ENCODE measurements at places on chromosomes 13 and 19.

DNA sequence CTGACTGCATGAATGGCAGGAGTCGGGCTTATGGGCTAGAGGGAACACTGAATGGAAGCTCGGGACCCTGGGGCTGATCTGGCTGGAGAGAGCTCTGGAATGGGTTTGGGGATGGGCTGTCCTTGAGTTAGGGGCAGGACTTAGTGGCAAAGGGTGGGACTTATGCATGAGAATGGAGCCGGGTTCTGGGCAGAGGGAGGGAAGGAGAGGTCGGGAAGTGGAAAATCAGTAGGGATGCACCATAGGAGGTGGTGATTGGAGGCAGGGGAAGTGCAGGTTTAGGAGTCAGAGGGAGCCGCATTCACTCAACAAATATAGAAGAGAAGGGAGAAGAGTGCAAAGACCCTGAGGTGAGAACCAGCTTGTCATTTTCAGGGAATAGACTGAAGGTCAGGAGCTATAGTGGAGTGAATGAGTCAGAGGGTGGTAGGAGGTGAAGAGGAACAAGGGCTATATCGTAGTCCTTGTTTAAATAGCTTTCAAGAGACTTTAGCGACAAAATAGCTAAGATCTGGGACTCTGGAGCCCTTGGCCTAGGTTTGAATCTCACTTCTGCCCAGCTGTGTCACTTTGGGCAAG lies 748 bp downstream of the RAB4B start:
- no peak for DNase-seq

GRCh38 chr13:48873587-48873986 lies 102.1 kb upstream of the FNDC3A start:
- DNase-seq = no peak

GRCh38 chr19:41350735-41351338 lies 2.9 kb downstream of the TGFB1 start:
- DNase-seq = no peak

GRCh38 chr19:39823686-39824085 lies 10.3 kb downstream of the DYRK1B start:
- no peak for DNase-seq

DNA sequence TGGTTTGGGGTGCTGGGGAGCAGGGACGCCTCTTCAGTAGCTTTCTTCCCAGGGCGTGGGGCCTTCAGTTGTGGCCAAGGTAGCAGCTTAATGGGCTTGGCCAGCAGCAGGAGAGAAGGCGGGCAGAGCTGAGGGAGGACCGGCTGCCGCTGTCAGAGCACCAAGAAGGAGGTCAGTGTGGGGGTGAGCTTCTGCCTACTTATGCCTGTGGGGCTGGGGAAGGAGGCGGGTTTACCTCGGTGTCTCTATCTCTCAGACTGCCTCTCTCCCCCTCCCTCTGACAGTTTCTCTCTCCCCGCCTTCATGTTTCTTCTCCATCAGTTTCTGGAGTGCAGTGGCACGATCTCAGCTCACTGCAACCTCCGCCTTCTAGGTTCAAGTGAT lies at the start of gene CAPN12:
CAPN12 (minus strand) TSS at position 177 of the 384 bp plus-strand sequence. CDS start 309 bp downstream, outside the sequence.
- DNase-seq = no peak

DNA sequence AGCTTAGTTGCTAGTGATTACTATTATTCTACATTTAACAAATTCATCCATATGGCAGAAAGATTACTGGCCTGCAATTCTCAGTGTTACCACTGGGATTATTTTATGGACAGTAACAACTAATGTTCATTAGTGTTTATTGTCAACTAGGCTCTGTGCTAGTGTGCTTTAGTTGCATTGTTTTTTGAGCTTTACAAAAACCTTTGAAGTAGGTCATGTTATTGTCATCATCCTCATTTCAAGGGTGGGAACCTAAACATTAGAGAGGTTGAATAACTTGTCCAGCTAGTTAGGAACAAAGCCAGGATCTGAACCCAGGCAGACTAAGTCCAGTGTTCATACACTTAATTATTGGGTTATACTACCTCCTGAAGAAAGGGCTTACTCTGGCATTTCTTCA lies 27.8 kb upstream of the TDRD3 start:
- no peak for DNase-seq
